Naive thymus-derived CD4-positive, alpha-beta T cell (primary cell): ENCODE measurements at places on chromosomes 4 and X. TPM values are rescaled to one million over a fixed set of nuclear protein-coding genes. Genes with fewer than 3 reads are reported as not detected.
A peak's percentile ranks its signal among the peaks of the same experiment; 100 is the strongest.

DNA sequence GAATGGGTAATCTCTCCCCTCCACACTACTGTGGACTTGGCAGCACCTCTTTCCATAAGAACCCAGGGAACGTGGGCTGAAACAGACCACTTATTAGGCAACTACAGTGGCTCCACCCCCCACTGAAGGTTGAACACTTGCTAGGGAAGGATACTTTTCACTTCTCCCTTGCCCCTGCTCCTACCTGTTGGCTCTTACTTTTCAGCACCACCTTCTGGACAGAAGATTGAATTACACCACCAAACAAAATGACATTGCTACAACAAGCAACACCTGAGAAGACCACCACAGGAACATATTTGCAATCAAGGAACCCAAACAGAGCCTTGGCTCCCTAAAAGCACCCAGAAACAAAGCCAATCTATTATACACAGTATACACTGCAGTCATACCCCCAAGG, 132.1 kb upstream of the CXCL13 start:
- no peak for DNase-seq
- no peaks in the 10 kb centered on the region for H3K36me3 ChIP-seq
- H3K4me1 ChIP-seq: no peaks in the 10 kb centered on the region

DNA sequence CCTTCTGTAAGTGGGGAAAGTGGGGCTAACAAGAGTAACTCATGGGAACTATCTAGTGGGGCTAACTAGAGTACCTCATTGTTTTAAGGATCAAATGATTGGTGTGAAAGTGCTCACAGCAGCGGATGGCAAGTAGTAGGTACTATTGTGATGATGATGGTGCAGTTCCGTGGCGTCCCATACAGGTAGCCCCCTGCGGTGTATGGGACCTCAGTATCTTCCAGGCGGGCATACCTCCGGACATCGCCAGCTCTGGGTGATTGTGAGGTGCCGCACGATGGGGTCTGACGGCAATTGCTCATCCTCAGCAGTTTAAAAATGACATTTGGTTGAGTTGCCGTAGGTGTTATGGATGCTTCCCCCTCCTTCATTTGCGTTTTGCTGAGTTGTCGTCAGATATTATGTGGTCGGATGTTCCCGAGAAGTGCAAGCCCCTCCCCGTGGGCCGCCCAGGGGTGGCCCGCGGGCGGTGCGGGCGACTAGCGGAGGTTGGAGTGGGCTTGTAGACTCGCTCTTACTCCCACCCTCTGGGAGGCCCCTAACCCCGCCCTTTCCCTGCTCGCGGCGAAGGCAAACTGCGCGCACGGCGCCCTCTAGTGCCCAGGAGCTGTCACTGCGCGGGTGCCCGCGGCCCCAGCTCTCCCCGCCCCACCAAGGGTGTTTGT, 18.3 kb upstream of the GPR101 start:
- H3K27me3 ChIP-seq: no peaks in the 10 kb centered on the region
- DNase-seq: peak; percentile 65
- no peak overlapping the region for H3K27ac ChIP-seq
- no peaks in the 10 kb centered on the region for H3K36me3 ChIP-seq
- H3K4me3 ChIP-seq: peak overlapping the region; percentile 68
- H3K4me1 ChIP-seq: no peaks in the 10 kb centered on the region

The HSPA4L gene
- total RNA-seq: not detected

The ARFIP1 gene
- 5.1 TPM for total RNA-seq

DNA sequence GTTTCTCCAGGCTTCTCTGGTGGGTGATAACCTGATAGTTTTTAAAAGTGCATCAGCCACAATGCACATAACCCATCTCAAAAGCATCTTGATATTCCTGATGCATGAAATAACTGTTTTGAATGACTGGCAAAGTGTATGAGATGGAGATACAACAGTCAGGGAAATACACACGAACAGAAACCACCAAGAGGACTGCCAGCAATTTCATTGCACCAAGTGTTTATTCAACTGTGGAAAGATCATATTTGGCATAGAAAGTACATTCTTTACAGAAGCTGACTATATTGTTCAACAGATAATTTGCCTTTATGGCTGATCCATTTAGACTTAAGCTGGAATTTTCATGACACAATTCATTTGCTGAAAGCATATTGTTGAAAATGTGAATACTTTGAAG, 139.5 kb downstream of the SLIT2 start:
- DNase-seq: no peak
- H3K4me3 ChIP-seq: no peak overlapping the region
- H3K27me3 ChIP-seq: no peaks in the 10 kb centered on the region
- no peaks in the 10 kb centered on the region for H3K36me3 ChIP-seq
- no peak overlapping the region for H3K27ac ChIP-seq

- no peaks in the 10 kb centered on the region for H3K4me1 ChIP-seq
- no peaks in the 10 kb centered on the region for H3K36me3 ChIP-seq
- no peak overlapping the region for H3K4me3 ChIP-seq
- no peaks in the 10 kb centered on the region for H3K27me3 ChIP-seq
These were observed 231.9 kb downstream of the STPG2 start for GRCh38 chr4:97911236-97911906.

DNA sequence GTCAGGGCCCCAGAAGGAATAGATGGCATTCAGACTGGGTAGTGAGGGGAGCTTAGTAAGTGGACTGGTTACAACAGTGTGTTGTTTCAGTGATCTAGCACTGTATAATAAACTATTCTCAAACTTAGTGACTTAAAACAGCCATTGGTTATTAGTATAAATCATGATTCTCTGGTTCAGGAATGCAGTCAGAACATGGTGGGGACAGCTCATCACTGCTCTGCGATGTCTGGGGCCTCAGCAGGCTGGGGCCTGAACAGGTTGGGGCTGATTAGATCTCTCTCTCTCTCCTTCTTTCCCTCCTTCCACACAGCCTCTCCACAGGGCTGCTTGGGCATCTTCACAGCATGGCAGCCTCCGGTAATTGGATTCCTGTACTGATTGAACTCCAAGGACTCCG, 160.4 kb downstream of the GATB start:
- no peak overlapping the region for H3K27ac ChIP-seq
- H3K36me3 ChIP-seq: no peaks in the 10 kb centered on the region

GRCh38 chr4:83581411-83582288, 45.7 kb downstream of the GPAT3 start:
- H3K4me3 ChIP-seq: no peak overlapping the region
- no peaks in the 10 kb centered on the region for H3K36me3 ChIP-seq
- no peak overlapping the region for H3K27ac ChIP-seq
- no peak for DNase-seq

DNA sequence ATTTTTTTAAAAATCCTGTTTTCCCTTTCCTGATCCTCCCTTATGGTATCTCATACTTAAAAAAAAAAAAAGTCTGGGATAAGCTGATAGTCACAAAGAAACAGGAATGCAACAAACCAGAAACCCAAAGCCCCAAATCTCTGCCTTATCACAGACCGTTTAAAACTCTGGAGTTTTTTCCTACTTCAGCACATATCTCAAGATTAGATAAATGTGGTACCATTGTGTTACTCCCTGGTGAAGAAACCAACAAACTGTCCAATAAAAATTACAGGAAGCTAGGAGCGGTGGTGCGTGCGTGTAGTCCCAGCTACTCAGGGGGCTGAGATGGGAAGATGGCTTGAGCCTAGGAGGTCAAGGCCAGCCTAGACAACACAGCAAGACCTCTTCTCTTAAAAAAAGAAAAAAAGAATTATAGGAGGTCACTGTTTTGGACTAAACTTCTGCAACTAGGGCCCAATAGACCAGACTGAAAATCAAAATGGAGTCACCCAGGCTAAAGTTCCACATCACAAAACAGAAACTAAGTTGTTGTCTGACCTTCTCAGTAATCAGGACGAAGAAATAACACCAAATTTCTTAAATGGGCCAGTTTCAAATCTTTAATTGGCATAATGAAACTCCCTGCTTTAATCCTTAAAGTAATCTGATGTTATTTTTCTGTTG, 51.9 kb downstream of the RBM47 start:
- no peak for DNase-seq
- H3K4me1 ChIP-seq: no peaks in the 10 kb centered on the region
- H3K4me3 ChIP-seq: no peak overlapping the region

- H3K27ac ChIP-seq: no peak overlapping the region
- H3K4me3 ChIP-seq: no peak overlapping the region
- no peak for DNase-seq
- H3K4me1 ChIP-seq: no peaks in the 10 kb centered on the region
These were observed 276.6 kb downstream of the CCSER1 start for GRCh38 chr4:90403781-90404180.

The DGAT2L6 gene
- total RNA-seq: not detected in 2 replicates

The CENPVL3 gene
- total RNA-seq: not detected

GRCh38 chrX:16601885-16602284, 48.1 kb upstream of the S100G start:
- H3K27ac ChIP-seq: no peak overlapping the region
- H3K27me3 ChIP-seq: no peaks in the 10 kb centered on the region
- no peaks in the 10 kb centered on the region for H3K36me3 ChIP-seq
- DNase-seq: no peak

The LRIT3 gene
- total RNA-seq: 0.41 TPM

- H3K4me1 ChIP-seq: no peaks in the 10 kb centered on the region
- no peak overlapping the region for H3K27ac ChIP-seq
- no peak overlapping the region for H3K4me3 ChIP-seq
- H3K27me3 ChIP-seq: no peaks in the 10 kb centered on the region
- DNase-seq: no peak
These were observed 551.4 kb upstream of the IGFBP7 start for GRCh38 chr4:57661517-57662090.

- H3K4me1 ChIP-seq: no peaks in the 10 kb centered on the region
- DNase-seq: no peak
- H3K27me3 ChIP-seq: no peaks in the 10 kb centered on the region
- H3K4me3 ChIP-seq: no peak overlapping the region
- no peaks in the 10 kb centered on the region for H3K36me3 ChIP-seq
These were observed 147.7 kb downstream of the GASK1B start for GRCh38 chr4:158025131-158025530.

DNA sequence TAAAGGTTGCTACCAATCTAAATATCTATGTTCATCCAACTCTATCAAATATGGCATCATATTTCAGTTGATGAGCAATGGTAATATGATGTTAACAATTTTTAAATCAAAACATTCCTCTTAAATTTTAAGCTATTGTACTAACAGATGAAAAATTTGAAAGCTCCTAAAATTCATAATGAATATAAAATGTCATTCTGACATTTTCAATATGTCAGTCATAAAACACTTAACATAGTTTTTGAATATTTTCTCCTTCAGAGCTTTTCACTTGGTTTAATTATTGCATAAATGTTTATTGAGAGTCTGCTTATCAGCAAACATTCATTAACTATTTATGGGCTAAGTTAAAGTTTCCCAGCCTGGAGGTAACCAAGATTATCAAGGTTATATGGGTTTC, 11.8 kb downstream of the ARSJ start:
- H3K4me3 ChIP-seq: no peak overlapping the region
- H3K36me3 ChIP-seq: no peaks in the 10 kb centered on the region
- H3K27me3 ChIP-seq: peaks cover 3% of the 10 kb centered on the region
- no peaks in the 10 kb centered on the region for H3K4me1 ChIP-seq

GRCh38 chr4:79209822-79210635, 115.8 kb downstream of the NAA11 start:
- no peak overlapping the region for H3K27ac ChIP-seq
- no peak overlapping the region for H3K4me3 ChIP-seq
- H3K4me1 ChIP-seq: no peaks in the 10 kb centered on the region
- DNase-seq: no peak
- H3K27me3 ChIP-seq: no peaks in the 10 kb centered on the region
- no peaks in the 10 kb centered on the region for H3K36me3 ChIP-seq

DNA sequence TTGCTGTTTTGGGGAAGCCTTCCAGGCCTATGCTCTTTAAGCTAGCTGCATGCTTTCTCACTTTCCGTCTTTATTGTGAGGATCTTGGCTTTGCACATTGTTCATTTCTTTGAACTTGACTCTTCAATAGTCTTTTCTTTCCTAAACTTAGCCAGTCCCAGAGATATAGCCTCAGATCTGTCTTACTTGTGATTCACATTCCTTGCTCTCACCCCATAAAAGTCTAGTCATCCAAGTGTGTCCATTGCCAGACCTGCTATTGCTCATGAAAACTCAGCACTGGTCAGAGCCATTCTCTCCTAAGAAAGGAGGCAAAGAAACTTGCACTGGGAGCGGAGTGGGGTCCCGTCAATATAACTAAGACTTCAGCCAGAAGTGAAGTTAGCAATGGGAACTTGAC, 275.0 kb upstream of the CTSO start:
- H3K36me3 ChIP-seq: no peaks in the 10 kb centered on the region
- H3K4me1 ChIP-seq: no peaks in the 10 kb centered on the region
- no peaks in the 10 kb centered on the region for H3K27me3 ChIP-seq
- H3K4me3 ChIP-seq: no peak overlapping the region
- DNase-seq: no peak
- H3K27ac ChIP-seq: no peak overlapping the region

The ATP1B4 gene
- not detected for total RNA-seq

DNA sequence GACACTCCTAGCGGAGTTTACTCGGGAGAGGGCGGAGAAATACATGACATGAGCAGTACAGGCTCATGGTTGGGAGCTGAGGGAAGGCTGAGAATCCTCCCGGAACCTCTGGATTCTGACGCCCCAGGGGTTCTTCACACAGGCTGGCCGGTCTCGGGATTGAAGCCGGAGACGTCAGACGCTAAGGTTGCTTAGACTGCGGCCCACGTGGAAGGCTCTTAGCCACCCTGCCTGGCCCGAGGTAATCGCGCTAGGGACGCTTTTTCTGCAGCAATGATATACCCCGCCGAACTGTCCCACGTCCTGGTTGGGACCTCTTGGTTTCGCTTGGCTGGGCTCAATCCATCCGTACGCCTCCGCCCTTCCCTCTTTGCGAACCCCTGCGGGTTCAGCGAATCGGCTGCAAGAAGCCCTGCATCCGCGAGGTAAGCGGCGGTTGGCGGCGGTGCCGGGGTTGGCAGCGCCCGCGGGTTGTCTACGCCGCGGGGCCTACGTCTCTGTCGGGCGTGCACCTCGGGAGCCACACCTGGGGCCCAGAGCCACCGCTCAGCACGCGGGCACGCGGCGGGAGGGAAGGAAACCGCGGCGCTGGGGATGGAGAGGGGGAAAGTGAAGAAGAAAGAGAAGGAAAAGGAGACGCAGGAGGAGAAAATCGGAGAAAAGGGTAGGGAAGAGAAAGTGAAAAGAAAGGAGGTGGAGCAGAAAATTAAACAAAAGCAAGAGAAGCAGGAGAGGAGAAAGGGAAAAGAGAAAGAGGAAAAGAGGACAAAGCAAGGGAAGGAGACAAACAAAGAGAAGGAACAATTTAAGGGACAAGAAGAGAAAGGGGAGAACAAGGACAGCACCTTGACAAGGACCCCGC, at the start of gene ARL9:
TSS of gene ARL9 (plus strand) at position 523 of the 862 bp plus-strand sequence. CDS start at position 595, 72 bp downstream.
- peak within 1 kb of the TSS; percentile 44 for H3K27ac ChIP-seq
- peaks cover 7% of the 10 kb centered on the region for H3K4me1 ChIP-seq
- H3K27me3 ChIP-seq: no peaks in the 10 kb centered on the region
- peak; percentile 53 for DNase-seq

DNA sequence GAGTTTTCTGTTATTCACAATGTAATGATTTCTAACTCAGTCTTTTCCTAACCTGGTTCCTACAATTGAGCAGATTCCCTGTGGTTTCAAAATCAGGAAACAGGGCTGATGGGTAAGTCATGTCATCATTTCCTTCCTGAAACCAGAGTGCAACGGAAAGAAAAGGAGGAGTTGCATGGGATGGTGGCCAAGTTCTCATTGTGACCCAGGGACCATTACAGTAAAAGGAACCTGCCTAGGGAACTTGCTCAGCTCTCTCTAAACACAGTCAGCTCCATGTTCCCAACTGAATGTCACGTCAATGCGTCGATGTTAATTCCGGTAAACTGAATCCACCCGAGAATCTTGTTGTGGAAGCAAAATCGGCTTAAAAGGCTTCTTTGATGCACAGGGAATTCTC, 51.2 kb downstream of the LGI2 start:
- no peak for DNase-seq
- H3K36me3 ChIP-seq: no peaks in the 10 kb centered on the region
- H3K27me3 ChIP-seq: no peaks in the 10 kb centered on the region
- no peak overlapping the region for H3K27ac ChIP-seq

The OTUD6A gene
- not detected in 2 replicates for total RNA-seq

The UBA6 gene
- total RNA-seq: 46.8 TPM
